ENCODE measurements at places on chromosomes 5 and 9.

GRCh38 chr5:10469253-10470050, 27.8 kb downstream of the ROPN1L start:
- no peak for DNase-seq

GRCh38 chr9:95156074-95156473, 161.4 kb downstream of the FANCC start:
- no peak for DNase-seq

DNA sequence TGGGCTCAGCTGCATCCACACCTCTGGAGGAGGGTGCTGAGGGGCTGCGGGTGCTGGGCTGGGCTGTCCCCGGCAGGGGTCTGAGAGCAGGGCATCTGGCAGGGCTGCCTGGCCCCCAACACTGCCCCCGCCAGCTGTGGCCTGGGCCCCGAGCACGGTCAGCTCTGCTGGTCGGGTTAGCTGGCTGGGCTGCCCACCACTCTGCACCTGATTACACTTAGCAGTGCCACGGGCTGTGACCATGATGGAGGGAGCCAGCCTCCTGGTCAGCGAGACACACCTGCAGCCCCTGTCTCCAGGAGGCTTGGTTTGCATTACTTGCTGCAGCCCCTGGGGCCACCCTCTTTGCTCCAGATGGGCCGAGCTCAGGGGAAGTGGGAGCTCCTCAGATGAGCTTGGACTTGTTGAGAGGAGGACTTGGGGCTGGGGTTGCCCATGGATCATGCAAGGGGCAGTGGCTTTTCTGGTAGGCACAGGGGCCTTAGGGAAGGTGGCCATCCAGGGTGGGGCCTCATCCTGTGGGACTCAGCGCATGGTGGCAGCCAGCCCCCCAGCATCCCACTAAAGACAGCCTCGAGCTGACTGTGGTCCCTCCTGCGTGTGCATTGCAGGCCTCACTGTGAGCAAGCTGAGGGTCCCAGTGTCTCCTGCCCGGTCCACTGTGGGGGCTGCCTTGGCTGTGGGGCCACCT, 132.0 kb upstream of the FAM120A start:
- no peak for DNase-seq

DNA sequence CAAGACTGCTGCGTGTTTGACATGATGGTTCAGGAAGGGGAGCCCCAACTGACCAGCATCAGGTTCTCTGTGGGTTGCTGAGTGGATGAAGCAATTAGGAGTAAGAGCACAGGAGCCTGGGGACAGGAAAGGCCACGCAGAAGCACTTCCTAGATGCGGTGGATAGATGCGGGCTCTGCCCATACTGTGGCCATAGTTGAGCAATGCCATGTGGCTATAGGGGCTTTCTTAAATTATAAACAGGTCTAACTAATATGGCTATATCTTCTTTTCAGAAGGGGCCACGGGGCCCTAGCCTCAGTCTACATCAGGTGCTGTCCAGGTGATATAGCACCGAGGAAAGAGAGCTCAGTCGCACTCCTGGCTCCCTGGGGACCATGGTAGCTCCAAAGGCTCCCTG, 198.6 kb downstream of the GADD45G start:
- DNase-seq: no peak

DNA sequence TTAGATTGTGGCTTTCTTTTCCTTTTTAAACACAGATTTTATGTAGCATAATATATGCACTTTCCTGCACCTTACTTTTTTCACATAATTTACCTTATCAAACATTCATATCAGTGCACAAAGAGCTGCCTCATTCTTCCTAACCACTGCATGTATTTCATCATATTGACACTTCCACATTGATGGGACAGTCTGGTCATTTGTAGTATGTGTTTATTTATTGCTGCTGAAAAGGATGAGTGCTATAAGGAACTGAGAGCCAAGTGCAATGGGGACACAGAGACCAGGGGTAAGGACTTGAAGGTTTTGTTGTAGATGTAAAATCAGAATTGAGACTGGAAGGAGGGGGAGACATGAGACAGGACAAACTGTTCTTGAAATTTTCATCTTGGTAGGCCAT, 193.8 kb downstream of the SMARCA2 start:
- DNase-seq: no peak

DNA sequence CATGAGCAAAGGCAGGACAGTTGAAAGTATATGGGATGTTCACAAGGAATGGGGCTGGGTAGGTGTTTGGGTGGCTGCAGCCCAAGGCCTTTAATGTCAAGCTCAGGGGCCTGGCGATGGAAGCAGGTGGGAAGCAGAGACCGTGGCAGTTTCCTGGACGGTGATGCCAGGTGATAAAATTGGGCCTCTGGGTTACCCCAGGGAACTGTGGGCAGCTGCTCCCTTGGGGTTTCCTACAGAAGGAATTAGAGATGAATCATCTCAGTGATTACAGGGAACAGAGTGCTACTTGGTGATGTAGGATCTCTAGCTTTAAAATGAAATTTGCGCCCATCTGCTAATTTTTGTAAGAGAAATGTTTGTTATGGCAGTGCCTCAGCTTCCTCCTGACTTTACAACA, 39.2 kb downstream of the TSTD2 start:
- no peak for DNase-seq

- no peak for DNase-seq
Observed at GRCh38 chr5:82274343-82275211, 3.6 kb downstream of the RPS23 start.

DNA sequence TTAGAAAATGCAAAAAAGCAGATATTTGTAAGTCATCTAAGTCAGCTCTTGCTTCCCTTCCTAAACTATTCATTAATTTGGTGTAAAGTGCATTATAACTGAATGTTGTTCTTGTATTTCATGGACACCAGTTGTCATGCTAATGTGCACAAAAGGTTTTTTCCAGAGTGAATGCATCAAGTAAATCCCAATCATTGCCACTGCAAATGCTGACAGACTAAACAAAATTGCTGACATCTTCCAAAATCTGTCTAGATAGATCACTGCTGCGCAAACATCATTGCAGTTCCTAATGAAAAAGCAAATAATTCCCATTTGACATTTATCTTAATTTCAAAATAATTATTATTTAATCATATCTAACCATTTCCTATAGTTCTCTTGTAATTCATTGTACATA, 161.7 kb downstream of the PDE4D start:
- no peak for DNase-seq

Measured in activated CD4-positive, CD25-positive, alpha-beta regulatory T cell treated with anti-CD3 and anti-CD28 coated beads, Interleukin-2, amount 50 U/mL, for 16 hours (primary cell).